ENCODE measurements at places on chromosomes 16 and 17. TPM values are rescaled to one million over a fixed set of nuclear protein-coding genes. Genes with fewer than 3 reads are reported as not detected.
A peak's percentile ranks its signal among the peaks of the same experiment; 100 is the strongest.

CCL17 gene
- total RNA-seq = not detected

HOXB8 gene
- total RNA-seq = 4.6 TPM

MYH8 gene
- total RNA-seq = not detected

DNA sequence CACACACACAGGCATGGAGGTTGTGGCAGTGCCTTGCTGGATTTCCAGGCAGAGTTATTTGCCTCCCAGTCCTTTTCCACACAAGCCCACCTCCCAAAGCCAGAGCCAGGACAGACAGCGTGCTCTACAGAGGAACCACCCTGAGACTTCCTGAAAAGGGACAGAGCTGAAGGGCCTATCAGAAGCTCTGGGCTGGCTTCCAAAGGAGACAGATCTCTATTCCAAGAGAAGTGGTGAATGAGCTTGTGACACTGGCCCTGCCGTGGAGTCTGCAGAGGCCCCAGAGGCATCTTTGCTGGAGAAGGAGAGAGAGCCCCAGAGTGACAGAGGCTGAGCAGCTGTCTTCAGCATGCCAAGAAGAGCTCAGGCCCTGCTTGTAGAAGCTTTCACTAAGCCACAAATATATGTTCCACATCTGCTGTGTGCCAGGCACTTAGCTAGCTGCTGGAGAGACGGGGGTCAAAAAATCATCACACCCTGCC, 8.3 kb upstream of the LPCAT2 start:
- H3K4me1 ChIP-seq = peaks cover 14% of the 10 kb centered on the region
- H3K4me3 ChIP-seq = no peak overlapping the region
- no peaks in the 10 kb centered on the region for H3K27me3 ChIP-seq
- peak overlapping the region; percentile 79 for H3K27ac ChIP-seq

DNA sequence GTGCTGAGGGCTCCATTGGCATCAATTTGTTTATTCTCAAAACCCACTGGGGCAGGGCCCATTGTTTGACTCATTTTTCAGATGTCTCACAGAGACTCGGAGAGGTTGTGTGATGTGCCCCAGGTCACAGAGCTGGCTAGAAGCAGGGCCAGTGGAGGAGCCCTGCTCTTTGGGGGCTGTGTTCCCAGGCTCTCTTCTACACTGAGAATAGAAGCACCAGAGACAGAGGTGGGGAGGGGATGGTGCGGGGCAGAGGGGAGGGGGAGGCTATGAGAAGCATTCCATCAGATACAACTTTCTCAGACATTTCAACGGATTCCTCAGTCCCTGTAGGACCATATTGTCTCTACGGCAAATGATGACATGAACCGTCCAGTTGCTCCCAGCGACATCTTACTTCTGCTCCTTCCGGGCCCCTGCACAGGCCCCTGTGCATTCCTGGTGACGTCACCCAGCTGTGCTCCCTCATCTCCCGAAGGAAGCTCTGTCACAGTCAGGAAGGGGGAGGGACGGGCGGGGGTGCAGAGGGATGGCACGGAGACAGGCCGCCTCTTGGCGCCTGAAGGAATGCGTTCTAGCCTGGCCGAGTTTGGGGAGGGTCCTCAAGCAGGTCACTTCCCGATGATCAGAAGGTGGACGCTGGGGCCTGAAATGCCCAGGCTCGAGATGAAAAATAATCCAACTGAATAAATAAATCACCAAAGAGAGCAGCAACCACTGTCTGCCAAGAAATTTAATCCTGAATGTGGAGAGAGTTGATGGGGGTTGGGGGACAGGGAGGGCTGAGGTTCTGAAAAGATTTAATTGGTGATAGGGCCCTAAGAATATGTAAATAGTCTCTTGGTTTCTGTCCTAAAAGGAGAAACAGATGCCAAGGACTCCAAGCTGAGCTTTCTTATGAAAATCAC, 114.1 kb downstream of the NOG start:
- no peaks in the 10 kb centered on the region for H3K27me3 ChIP-seq
- DNase-seq = no peak
- no peak overlapping the region for H3K27ac ChIP-seq
- no peak overlapping the region for H3K4me3 ChIP-seq
- no peaks in the 10 kb centered on the region for H3K36me3 ChIP-seq

GRCh38 chr16:59604354-59604753, 870.2 kb upstream of the GOT2 start:
- no peak for DNase-seq
- H3K4me1 ChIP-seq = no peaks in the 10 kb centered on the region
- no peaks in the 10 kb centered on the region for H3K27me3 ChIP-seq
- no peak overlapping the region for H3K27ac ChIP-seq

- H3K4me1 ChIP-seq = no peaks in the 10 kb centered on the region
- no peak overlapping the region for H3K27ac ChIP-seq
- no peaks in the 10 kb centered on the region for H3K27me3 ChIP-seq
These were observed 111.6 kb downstream of the GRIN2A start for GRCh38 chr16:10070591-10070990.

Data from breast epithelium (tissue), 4 donors.